HTR-8/SVneo (cell line): ENCODE measurements at places on chromosomes 1 and 21.

DNA sequence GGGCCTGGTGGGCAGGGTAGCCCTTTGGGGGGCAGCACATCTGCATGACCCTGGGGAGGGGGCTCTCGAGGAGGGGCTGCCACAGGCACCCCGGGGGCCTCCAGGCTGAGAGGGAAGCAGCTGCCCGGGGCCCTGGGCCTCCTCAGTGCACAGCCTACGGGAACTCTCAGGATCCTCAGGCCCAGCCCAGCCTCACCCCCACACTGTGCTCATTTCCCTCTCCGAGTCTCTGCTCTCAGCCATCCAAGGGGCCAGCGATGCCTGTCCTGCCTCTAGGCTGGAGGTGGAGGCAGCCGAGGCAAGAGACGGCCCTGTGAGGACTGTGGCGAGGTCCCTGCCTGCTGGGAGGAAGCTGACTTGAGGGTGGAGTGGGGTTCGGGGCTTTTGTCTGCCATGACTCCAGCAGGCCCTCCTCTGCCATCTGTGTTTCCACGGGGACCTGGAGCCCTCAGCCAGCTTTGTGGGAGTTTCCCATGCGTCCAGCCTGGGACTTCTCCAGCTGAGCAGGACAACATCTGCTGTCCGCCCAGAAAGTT is 7.2 kb upstream of the PLEKHG5 start:
- DNase-seq = no peak

GRCh38 chr1:205662791-205663190 is 17.5 kb downstream of the SLC45A3 start:
- no peak for DNase-seq

- DNase-seq = no peak
These were observed 16.7 kb downstream of the USP48 start for GRCh38 chr1:21766210-21766609.

- no peak for DNase-seq
These were observed 127.6 kb downstream of the KCNK2 start for GRCh38 chr1:215210167-215210566.

DNA sequence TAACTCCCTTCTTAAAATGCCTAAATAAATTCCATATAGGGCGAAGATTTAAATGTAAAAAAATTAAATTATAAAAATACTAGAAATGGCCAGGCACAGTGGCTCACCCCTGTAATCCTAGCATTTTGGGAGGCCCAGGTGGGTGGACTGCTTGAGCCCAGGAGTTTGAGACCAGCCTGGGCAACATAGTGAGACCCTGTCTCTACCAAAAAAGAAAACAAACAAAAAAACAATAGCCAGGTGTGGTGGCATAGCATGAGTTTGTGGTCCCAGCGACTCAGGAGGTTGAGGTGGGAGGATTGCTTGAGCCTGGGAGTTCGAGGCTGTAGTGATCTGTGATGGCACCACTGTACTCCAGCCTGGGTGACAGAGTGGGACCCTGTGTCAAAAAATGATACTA is 17.8 kb downstream of the SORT1 start:
- no peak for DNase-seq

DNA sequence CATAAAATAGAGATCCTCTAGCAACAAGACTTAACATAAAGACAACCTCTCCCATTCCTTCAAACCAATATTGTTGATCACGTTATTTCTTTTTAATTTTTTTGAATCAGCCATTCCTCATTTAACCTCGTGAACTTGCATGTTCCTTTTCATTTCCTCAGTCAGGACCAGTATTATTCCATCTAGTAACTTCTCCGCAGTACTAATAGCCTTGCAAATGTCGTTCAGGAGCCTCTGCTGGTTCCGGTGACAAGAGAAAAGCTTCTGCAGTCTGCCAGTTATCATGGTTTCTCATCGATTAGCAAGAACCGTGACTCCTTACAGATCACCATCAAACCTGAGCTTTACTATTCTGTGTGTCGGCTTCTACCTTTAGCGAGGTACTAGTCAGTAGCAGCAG is 3.0 kb downstream of the APP start:
- no peak for DNase-seq

- DNase-seq = no peak
These were observed 88.6 kb upstream of the HNRNPU start for GRCh38 chr1:244952940-244953339.

DNA sequence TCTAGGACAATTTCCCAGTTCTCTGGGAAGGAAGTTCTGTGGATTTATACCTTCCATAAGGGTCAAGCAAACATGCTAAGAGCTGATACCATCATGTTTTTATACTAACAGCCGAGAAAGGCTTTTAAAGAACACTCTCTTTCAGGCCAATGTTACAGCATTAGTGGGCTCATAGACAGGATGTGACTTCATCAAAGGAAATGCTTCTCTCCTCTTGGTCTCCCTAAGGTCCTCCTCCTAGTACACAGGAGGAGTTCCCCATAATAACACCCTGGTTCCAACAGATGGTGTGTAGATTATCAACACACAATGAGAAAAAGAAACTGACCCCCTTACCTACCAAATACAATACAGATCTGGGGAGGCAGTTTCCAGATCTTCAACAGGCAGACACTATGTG is 26.7 kb upstream of the GLIS1 start:
- DNase-seq = no peak

GRCh38 chr1:227707846-227708245 is 27.3 kb downstream of the JMJD4 start:
- no peak for DNase-seq

GRCh38 chr1:2805801-2806430 is 4.4 kb upstream of the TTC34 start:
- DNase-seq = no peak

GRCh38 chr1:223231011-223231572 is 88.0 kb upstream of the TLR5 start:
- no peak for DNase-seq

DNA sequence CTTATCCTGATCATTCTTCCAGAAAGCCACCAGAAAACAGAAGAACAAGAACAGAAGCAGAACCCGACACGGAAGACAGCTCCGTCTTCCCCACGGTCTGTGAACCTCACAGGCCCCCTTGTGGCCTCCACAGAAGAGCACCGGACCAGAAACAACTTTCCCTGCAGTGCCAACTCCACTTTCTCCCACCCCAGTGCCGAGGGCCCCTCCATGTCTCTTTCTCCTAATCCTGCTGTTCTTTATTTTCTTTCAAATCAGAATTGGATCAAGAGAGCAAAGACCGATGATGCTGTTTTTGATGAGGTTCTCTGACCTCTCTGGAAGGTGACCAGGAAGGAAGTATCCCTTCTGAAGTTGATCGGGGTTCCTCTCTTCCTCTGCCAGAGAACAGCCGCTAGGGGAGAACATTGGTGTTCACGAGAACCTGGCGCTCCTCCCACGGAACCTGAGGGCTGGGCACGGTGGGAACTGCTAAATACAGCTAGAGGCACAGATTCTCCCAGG is 58.9 kb upstream of the CTTNBP2NL start:
- peak; percentile 8 for DNase-seq

GRCh38 chr1:62265956-62266935 is 53.0 kb downstream of the KANK4 start:
- DNase-seq = no peak

DNA sequence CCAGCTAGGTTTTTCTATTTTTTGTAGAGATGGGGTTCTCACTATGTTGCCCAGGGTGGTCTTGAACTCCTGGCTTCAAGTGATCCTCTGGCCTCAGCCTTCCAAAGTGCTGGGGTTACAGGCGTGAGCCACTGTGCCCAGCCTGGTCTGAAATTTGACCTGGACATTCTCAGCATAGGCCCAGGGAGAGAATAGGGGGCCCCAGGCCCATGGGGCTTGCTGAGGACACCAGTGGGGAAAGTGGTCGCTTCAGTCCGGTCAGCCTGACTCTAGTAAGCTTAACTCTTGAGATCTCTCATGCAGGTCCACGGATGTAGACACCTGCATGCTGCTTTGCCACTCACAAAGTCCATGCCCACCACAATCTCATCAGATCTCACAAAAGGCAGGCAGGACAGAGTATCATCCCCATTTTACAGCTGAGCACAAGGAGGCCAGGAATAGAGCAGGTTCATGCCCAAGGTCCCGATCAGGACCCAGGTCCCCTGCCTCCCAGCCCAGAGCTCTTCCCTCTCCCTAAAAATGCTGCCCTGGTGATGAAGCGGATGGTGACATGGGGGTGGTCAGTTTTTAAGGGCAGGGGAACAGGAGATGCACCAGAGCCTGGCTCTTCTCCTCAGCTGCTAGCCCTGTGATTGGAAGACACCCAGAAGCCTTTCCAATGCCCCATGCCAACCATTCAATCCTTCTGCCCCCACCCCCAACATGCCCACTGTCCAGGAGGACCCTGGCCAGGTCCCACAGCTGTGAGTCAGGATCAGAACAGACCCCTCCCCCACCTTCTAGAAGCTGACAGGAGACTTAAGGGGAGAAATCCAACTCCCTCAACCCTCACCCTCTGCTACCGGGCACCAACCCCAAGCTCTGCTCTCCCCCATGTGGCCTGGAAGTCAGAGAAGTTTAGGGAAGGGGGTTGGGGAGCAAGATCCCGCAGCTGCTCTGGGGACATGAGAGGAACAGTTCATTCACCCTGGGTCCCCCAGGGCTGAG is 1.8 kb downstream of the FHL3 start:
- DNase-seq = no peak

- peak; percentile 84 for DNase-seq
These were observed 22.5 kb downstream of the CHD5 start for GRCh38 chr1:6157528-6158174.

- no peak for DNase-seq
These were observed at the start of gene CNKSR1 for GRCh38 chr1:26177182-26177684. Gene CNKSR1, plus strand, starts transcription at chr1:26177491. Its CDS starts 57 bp downstream, at chr1:26177548.

GRCh38 chr1:186152227-186152619 is 222.8 kb downstream of the TPR start:
- no peak for DNase-seq

DNA sequence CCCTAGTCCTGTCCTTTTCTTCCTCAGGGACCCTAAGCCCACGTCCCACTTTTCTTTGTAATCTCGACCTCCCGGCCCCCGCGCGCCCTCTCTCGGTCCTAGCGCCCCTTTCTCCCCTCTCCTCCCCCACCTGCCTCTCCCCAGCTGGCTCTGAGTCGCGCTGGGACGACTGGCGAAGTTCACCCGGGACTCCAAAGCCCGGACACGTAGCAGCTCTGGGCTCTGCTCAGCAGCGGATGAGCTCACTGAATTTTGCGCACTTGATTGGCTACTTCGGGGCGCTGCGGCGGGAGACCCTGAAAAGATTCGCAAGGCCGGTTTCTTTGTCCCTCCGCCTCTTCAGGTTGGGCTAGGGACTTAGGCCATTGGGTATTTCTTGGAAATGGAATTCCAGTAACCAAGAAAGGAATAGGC is 16.3 kb upstream of the ACKR1 start:
- peak; percentile 51 for DNase-seq

- peak; percentile 38 for DNase-seq
These were observed 710 bp downstream of the PPP2R5A start for GRCh38 chr1:212285685-212286555.

DNA sequence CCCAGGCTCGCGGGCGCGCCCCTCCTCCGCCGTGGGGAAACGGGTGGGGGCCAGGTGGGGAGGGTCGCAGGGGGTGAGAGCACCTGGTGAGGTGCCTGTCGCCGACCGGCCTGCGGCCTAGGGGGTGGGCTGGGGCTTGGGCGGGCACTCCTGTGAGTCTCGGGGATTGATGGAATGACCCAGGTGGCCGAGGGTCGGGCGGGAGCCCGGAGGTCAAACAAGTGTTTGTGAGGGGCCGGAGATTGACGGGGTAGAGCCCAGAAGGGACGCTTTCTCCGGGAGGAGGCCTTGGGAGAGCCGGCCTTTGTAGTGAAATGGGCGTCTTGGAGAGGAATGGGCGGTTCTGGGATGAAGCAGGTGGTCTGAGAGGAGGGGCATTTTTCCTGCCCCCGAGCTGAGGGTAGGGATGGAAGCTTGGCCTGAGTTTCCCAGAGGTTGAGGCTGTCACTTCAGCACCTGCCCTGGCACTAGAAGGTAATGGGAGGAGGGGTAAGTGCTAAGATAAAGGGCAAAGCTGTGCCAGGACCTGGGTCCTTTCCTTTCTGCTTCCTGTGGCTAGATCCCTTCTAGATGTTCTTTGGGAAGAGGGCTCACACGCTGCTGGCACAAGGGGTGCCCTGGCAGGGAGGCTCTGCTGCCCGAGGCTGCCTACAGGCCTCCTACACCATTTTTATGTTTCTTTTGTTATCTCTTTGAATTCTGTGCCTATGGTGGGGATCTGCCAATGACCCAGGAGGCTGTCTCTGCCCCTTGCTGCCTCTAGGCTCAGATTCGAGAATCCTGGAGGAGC is 56.1 kb downstream of the NDUFS5 start:
- DNase-seq = no peak

DNA sequence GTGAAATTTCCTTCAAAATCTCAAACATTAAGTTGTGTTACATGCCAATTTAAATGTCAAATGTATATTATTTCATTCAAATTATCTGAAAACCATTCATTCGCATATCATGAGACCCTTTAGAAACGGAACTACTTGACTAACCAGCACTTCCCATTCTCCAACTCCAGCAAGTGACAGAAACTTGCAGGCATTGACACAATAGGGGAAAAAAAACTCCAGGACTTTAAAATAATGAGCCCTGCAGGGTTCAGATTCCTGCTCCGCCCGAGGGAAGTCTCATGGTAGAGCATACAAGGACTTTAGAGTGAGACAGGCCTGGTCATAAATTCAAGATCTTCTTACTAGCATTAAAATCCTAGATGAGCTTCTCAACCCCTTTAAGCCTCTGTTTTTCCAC is 138.9 kb downstream of the NR5A2 start:
- DNase-seq = no peak

DNA sequence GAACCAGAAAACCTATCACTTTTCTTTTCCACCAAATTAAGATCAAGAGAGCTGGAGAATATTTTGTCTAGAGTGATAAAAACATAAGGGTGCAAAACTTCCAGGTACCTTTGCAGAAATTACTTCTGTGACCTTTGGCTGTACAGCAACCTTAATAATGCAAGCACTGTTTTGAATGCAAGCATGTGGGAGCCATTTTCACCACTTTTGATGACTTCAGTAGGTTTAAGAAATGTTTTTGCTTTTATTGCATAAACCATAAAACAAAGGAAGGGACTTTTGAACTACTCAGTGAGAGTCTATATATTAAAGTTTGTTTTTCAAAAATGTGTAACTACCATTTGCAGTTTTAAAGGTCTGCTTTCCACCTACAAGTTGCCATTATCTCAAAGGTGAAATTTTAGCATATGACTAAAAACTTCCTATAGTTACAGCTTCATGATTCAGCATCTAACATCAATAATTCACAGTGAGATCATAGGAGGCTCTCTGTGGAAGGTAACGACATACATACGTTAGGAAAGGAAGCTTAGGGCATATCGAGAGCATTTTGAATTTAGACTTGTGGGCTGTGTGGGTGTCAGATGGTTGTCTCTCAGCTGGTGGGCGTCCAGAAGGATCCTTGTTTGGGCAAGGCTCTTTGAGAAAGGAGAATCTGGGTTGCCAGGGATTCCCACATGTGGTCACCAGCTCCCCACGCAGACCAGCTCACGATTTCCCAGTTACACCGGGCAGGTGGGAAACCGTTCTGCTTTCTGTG is 1.1 kb upstream of the GADD45A start:
- DNase-seq = no peak
